ENCODE measurements at places on chromosomes 7 and 10.

GRCh38 chr10:17250736-17251135, 22.7 kb downstream of the VIM start:
- DNase-seq: no peak

- no peak for DNase-seq
Observed at GRCh38 chr10:7184660-7185366, 226.0 kb downstream of the SFMBT2 start.

- no peak for DNase-seq
Observed at GRCh38 chr7:22430457-22430856, 69.5 kb downstream of the STEAP1B start.

- DNase-seq: no peak
Observed at GRCh38 chr7:69596723-69597277, 1.5 kb upstream of the AUTS2 start.

GRCh38 chr10:61918140-61918539, 16.6 kb downstream of the ARID5B start:
- DNase-seq: no peak

GRCh38 chr10:80324891-80325364, 31.6 kb downstream of the DYDC1 start:
- no peak for DNase-seq

DNA sequence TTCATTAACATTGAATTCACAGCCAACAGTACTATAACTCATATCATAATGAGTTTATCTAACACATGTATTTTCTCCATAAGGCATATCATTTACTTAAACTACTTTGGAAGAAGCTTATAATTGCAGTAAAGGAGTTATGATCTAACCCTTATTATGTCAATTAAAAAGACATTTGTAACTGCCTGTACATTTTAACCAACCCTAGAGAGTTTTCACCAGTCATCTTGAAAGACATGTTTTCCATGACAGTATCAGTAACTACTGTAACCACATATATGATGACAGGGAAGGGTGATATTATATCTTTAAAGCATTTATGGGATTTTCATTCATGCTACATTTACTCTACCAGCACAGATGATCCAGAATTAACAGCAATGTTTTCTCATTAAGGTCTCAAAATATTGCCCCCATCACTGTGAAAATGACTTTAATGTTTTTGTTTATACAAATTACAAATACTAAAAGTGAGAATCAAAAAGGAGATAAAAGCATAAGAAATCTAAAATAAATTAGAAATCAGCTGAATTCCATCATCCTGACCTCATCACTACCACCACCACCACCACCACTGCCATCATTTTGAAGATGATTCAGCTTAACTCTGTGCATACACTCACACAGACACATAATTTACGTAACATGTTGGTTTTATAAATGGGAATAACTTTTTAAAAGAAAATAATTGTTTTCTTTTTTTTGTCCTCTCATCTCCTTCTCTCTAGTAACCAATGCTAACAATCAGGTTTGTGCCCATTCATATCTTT, 53.6 kb downstream of the MKLN1 start:
- DNase-seq: no peak

- no peak for DNase-seq
Observed at GRCh38 chr10:37448161-37448560, 322.8 kb downstream of the ANKRD30A start.
